ENCODE measurements at places on chromosomes 13 and 19. TPM values are rescaled to one million over a fixed set of nuclear protein-coding genes. Genes with fewer than 3 reads are reported as not detected.
A peak's percentile ranks its signal among the peaks of the same experiment; 100 is the strongest.

The B3GLCT gene
- 19.0 TPM for total RNA-seq

DNA sequence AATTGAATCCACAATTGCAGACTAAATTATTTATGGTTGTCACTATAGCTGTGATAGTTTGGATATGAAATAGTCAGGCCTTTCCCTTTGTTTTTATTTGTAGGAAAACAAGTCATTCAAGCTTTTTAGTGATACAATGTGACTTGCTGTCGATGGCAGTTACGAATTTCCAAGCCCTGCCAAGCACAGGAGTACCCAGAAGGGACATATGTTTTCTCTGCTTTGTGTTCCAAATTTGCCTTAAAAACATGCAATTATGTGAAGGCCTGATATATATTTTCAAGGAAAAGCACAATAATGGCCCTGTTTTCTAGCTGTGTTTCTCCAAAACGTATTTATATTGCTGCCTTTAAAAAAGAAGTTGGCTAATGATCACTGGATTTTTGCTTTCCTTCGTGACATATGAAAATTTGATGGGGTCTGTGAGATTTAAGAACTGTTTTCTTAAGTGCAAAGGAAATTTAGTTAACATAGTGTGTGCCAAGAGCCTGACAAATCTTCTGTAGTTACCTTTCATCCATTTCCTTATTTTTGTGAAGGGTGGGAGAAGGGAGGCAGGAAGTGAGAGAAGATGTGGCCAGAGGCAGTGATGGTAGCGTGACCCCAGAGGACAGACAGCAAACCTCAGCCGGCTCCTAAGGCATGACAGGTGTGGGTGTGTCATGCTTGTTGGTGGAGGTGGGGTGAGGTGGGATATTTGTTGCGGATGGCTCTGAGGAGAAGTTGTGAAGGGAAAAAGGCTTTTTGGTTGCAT is 79.6 kb downstream of the TEX26 start:
- no peak for DNase-seq

DNA sequence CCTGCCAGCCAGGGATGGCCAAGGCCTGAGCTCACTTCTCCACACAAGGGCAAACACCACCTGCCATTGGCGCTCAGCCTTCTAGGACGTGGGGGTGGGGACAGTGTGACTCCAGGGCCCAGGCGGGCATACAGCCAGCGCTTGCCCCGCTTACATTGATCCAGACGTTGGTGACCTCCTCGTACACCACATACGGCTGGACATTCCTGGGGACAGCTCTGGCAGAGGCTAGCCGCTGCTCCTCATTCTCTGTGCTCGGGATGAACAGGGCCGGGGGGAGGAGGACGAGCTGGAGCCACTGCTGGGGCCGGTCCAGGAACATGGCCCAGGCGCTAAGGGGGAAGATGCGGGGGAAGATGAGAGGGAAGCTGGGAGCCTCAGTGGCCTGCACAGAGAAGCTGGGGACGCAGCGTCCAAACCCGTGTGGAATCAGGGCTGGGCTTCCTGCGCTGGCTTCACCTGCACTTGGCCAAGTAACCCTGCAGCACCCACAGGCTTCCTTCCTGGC is 25.1 kb upstream of the MYDGF start:
- peak; percentile 52 for DNase-seq

DNA sequence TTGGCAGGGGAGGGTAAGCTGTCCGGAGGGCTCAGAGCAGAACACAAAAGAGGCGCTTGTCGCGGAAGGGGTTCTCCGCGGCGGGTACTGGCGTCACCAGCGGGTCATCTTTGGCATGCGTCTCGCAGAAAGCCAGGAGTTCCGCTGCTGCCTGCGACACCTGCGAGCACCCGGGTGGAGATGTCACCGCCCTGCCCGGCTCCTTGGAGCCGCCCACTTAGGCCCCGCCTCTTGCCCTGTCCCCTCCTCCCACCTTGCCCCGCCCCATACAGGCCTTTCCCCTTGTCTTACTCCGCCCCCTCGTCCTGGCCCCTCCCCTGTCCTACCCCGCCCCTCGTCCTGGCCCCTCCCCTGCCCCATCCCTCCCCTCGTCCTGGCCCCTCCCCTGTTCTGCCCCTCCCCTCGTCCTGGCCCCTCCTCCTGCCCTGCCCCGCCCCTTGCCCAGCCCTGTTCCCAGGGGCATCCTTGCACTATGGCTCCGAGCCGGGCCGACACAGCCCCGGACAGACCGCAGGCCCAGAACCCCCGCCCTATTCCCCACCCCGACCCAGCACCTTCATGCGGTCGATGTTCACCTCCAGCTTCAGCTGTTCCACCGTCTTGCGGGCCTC is 1.9 kb downstream of the GNG8 start:
- peak; percentile 60 for DNase-seq

The ZNF776 gene
- 16.9 TPM for total RNA-seq

DNA sequence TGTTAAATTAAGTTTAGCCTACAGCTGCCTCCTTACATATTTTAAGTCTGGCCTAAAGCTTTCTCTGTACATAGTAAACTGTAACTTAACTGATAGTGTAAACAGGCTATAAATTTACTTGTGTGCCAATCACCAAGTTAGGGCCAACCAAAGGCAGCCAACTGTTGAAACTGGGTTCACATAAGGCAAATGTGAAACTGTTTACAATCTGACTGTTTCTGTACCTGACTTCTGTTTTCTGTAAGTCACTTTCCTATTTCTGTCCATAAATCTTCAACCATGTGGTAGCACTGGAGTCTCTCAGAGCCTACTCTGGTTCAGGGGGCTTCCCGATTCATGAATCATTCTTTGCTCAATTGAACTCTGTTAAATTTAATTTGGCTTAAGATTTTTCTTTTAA is 103.1 kb downstream of the RAP2A start:
- DNase-seq, result no peak

The SHISA7 gene
- total RNA-seq, result not detected

The RAX2 gene
- not detected for total RNA-seq

DNA sequence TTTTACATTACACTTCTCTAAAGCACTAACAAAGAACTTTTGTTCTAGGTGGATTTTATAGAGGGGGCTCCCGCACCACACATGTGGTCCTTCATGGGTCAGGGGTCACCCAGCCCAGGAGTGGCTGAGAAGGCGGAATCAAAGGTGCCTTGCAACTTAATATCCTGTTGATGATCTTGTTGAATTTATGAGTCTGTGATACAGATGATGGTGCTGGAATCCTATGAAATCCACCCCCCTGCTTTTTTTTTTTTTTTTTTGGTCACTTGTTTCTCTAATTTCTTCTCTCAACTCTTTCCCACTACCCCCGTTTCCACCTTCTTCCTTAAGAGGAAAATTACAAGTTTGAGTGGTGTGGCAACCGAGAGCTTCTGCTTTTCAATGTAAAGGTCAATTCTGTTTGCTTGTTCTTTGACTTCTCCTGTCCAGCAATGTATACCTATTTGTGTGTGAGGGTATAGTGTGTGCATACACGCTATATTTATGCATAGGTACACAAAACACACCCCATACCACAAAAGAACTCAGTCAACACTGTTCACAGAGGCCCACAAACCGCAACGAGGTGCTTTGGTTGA is 4.2 kb upstream of the ZIC2 start:
- no peak for DNase-seq

- DNase-seq, result peak; percentile 20
Measured at GRCh38 chr13:27619093-27619727, 1.1 kb downstream of the LNX2 start.

DNA sequence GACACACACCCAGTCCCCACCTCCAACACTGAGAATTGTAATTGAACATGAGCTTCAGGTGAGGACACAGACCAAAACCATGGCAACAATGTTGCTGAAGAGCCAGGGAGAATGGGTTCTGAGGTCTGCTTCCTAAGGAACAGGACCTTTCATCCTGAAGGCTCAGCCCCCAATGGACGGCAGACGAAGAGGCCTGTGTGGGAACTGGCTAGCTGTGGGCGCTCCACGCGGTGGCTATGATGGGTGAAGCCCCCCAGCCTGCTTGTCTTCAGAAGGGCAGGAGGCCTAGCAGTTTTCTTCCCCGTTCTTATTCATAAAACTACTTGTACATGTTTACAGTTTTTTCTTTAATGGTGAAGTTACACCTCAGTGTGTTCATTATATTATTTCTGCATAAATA is 136.1 kb upstream of the SPACA7 start:
- no peak for DNase-seq

GRCh38 chr19:58129284-58129683 is 21.3 kb downstream of the ZNF329 start:
- DNase-seq, result no peak

The MYO16 gene
- not detected for total RNA-seq

DNA sequence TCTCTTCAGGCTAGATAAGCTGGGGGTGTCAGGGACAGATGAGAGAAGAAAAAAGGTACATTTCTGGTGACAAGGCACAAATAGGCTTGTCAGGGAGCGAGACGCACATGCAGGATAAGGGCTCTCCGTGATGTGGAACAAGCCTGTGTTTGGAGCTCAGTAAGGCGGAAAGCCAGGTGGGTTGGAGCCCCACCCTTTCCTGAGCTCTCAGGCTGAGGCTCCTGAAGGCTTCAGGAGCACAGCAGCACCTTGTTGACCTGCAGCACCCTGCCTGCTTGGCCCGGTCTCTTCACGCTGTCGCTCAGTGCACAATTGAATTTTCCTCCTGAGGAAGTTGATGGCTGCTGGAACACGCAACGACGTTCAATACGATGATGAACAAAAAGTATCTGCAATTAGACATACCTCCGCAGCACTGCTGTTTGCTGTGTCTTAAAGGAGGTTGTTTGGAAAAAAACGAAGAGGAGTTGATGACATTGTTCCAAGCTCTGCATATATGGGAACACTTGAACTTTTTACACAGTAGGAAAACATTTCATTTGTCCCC is 29.3 kb downstream of the SERP2 start:
- DNase-seq, result no peak
